Activated T-helper 1 cell treated with anti-CD3 and anti-CD28 coated beads, Interleukin-2, amount 50 U/mL, for 16 hours (primary cell): ENCODE measurements at places on chromosomes 3 and 15.

DNA sequence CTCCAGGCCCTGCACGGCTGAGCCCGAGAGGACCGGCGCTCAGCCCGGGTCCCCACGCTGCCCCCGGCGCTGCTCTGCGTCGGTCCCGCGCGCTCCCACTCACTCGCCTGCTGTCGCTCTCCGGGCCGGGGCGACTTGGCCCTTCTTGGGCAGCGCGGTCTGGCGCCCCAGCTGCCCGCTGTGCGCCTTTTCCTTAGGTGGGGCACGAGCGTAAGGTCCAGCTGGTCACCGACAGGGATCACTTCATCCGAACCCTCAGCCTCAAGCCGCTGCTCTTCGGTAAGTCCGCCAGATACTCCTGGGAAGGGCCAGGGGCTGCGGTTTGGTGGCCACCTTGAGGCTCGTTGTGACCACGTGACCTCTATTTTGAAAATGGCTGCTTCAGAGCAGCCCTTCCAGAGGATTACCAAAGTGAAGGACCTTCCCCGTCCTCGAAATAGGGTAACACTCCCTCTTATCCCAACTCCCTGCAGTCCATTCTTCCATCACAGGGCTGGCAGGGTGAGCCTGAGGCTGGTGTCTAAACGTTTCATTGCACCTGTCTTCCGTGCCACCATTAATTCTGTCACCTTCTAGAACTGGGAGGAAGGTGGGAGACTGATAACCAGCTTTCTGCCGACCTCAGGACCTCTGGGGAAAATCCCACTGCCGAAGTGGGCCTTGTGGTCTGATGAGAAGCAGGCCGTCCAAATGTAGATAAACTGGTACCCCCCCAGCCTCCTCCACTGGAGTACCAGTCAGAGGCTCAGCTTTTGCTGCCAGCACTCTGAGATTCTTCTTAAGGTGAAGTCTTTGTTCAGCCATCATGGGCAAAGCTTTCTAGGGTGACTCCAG lies 812 bp downstream of the P4HTM start:
- DNase-seq: no peak

GRCh38 chr3:31106204-31106603 lies 211.7 kb upstream of the GADL1 start:
- DNase-seq: no peak

GRCh38 chr3:160982491-160982890 lies 122.7 kb downstream of the B3GALNT1 start:
- no peak for DNase-seq

- no peak for DNase-seq
Observed at GRCh38 chr3:149480326-149481017, 6.0 kb downstream of the TM4SF4 start.

DNA sequence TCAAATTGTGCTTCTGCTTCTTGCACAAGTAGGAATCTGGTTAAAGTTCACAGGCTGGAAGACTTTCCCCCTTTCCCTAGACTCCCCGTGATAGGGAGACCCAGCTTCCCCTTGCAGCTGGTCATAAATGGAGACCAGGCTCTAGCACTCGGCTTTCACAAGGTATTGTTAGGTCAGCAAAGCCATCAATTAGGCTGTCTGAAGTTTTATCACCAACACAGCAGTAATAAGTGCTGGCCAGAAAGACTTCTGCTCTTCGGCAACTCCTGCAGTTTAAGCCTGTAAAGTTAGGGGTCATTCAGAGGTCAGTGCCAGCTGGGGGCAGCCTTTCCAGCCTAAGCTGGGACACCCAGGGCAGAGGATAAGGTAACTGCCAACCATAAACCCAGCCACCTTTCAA lies 203.4 kb downstream of the MEIS2 start:
- DNase-seq: no peak

DNA sequence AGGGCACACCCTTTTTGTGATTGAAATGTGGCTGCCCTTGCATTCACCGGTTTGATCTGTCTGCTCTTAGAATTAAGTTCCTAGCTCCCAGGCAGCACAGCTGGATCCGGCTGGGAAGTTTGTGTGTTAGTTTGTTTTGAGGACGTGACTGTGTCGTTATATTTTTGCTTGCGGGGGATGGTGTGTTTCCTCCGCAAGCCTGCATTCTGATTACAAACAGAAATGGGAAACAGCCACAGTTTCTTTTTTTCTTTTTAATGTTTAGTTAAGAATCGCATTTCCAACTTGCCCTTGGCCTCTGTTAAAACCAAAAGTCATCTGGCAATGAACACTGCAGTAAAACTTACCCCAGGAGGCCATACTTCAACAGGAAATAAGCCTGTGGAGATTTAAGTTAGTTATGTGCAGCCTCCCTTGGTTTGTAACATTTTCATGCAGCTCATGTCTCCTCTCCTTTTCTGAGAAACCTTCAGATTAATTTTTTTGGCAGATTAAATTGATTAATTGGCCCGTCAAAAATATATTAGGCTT lies 888 bp downstream of the TMOD3 start:
- DNase-seq: no peak

- DNase-seq: no peak
Observed at GRCh38 chr3:73383470-73384049, 241.2 kb downstream of the PDZRN3 start.
